ENCODE measurements at places on chromosomes 16 and 17.
A peak's percentile ranks its signal among the peaks of the same experiment; 100 is the strongest.

DNA sequence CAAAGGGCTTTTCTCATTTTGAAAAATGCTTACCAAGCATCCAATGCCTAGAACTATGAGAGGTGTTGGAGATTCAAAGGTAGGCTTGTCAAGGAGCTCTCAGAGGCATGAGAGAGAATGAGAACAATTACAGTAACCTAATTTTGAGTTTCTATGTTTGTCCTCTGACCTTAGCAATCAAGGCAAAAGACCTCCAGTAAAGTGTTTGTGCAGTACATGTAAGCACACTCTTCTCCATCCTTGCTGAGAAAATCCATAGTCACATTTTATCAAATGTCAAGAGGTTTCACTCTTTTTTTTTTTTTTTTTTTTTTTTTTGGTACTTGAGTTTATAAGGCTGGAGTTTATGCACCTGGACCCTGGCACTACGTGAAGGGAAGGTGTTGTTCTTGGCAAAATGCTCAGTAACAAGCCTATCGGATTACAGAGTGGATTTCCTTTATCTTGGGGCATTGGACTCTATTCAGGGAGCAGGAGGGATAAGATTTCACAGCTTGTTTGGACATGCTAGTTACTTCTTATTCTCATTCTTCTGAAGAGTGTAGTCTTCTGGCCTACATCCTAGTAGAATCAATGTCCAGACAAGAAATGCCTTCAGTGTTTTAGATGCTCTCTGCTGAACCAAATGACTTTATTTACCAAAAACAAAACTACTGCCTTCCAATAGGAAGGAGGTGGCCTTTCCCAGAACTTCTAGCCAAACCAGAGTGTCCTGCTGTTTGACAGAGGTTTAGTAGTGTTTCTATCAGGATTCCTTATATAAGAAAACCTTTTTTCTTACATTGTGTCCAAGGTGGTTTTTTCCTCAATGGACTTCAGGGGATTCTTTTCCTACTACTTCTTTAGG lies 21.9 kb downstream of the KCNJ2 start:
- DNase-seq = no peak

DNA sequence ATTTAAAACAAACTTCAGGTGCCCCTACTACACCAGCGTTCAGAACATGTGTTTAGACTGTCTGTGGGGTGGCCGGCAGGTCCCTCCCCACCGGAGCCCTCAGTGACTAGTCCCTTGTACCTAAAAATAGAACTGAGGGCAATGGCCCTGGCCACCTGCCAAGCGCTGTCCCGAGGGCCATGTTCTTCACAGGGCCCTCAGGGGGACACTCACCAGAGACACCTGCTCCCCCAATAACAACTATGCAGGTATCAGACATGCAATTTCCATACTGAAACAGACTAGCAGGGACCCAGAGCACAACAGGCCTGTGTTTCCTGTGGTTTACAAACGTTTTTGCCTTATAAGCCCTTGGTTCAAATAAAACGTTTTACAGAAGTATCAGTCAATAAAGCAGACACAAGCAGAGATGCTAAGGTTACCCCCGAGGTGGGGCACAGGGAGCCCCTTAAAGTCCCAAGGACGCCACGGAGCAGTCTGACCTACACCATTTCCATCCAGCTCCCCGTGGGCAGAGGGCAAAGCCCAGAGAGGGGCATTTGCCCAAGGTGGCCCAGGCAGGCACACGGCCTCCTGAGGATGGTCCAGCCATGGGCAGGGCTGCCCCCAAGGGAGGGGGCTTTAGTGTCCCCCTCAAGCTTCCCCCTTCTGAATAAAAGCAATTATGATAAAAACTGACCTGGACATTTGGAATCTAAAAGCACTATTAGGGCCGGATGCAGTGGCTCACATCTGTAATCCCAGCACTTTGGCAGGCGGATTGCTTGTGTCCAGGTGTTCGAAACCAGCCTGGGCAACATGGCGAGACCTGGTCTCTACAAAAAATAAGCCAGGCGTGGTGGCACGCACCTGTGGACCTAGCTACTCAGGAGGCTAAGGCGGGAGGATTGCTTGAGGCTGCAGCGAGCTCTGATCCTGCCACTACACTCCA lies 896 bp upstream of the MYLK3 start:
- no peak for DNase-seq

DNA sequence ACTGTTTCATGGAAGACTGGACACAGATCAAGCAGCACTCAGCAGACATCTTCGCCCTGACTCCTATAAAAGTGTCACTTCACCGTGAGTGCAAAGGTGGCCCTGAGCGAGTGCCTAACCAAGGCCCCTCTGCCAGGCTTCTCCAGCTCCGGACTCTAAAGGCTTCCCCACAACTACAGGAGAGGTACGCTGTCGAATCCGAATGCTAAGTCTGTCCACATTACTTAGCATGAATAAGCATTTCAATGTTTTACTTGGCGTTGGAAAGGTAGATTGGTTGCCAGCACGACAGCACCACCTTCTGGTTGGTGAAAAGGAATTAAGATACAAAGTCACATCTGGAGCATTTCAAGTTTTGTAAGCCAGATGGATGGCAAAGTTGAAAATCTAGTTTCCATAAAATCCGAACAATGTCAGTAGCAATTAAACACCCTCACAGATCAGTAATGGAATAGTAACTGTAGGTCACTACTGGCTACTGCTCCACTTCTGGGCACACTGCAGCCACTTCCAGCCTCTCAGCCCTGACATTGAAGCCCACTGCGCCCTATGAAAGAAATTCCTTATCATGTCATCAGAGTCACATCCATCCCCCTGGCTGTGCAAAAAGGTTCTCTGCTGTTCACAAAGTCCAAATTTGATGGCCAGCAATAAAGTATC lies 100.9 kb downstream of the PARN start:
- DNase-seq = peak; percentile 26

- DNase-seq = peak; percentile 6
Observed at GRCh38 chr17:74089869-74090464, 113.5 kb upstream of the RPL38 start.

GRCh38 chr17:48749621-48750553 lies 21.3 kb upstream of the HOXB13 start:
- DNase-seq = no peak

GRCh38 chr16:2711370-2712062 lies 8.5 kb downstream of the PRSS27 start:
- no peak for DNase-seq

DNA sequence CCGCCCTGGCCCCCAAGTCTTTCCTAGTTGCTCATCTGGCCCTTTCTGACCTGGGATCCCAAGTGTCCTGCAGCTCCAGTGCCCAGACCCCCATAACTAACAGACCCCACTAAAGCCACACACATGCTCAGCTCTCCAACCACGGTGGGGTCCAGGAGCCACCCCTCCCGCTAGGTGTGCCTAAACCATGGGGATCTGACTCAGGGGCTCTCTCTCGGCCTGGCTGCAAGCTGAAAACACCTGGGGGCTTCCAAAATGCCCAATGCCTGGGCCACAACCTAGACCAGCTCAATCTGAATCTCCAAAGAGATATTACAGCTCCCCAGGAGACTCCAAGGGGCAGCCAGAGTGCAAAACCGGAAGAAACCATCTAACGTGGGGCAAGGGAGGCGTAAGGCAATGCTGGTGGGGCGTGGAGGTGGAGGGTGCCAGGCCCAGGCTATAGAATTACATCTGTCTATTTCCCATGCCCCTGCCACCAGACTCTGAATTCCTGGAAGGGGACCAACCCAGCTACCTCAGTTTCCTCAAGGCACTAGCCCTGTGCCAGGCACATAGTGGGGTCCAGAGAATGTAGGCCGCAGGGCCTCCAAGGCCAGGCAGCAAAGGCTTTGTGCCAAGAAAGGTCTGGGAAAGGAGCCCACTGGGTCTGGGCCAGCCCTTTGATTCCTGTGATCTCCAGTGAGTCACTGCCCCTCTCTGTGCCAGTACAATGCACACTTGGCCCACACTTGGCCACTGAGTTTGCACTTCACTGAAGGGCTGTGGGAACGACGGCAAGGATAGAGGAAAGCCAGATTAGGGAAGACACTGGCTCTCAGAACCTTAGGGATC lies 3.3 kb downstream of the CD2BP2 start:
- no peak for DNase-seq

GRCh38 chr16:72128701-72129100 lies 35.1 kb downstream of the DHX38 start:
- DNase-seq = no peak

GRCh38 chr16:64762211-64762610 lies 359.7 kb downstream of the CDH11 start:
- DNase-seq = no peak

- DNase-seq = no peak
Observed at GRCh38 chr17:42212382-42212781, 18.1 kb upstream of the GHDC start.

- no peak for DNase-seq
Observed at GRCh38 chr16:29313559-29314048, 92.9 kb downstream of the NPIPB11 start.

DNA sequence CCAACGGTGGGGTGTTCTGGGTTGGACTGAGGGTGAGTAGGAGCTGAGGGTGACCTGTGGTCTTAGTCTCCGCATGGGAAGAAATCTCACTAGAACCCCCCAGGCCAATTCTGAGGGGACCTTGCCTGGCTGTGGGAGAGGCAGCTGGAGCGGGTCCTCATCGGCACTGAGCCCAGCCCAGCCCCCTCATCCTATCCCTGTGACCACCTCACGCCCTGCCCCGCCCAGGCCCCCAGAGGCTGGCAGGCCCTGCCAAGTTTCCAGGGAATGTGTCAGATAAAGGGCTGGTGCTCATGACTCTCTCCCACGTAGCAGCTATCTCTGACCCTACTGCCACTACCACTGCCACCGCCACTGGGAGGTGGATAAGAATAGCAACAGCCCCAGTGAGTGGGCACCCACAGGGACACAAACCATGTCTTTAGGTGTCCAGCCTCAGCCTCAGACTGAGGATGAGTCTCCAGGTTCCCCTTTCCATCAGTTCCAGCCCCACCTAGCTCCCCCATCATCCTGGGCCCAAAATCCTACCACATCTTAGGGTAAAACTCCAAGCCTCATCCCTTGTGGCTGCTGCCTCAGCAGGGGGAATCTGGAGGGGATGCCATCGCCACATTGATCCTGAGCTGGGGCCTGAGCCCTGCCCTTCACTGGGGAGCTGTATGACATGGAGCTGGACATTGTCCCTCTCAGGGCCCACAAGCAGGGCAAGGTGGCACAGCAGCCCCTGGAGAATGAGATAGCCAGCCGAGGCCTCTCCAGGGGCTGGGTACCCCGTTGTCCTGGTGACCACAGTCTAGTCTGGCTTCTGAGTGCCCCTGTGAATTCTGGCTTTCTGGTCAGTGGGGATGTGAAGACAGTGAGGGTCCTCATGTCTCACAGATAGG lies 14.9 kb downstream of the CDH16 start:
- no peak for DNase-seq

DNA sequence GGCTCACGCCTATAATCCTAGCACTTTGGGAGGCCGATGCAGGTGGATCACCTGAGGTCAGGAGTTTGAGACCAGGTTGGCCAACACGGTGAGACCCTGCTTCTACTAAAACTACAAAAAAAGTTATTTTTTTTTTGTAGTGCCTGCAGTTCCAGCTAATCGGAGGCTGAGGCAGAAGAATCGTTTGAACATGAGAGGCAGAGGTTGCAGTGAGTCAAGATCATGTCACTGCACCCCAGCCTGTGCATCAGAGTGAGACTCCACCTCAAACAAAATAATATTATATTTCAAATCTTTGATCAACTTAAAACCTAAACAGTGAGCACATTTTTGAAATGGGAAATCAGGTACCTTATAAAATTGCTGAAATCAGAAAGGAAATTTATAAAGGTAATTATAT lies 36.5 kb downstream of the NCOR1 start:
- DNase-seq = no peak

DNA sequence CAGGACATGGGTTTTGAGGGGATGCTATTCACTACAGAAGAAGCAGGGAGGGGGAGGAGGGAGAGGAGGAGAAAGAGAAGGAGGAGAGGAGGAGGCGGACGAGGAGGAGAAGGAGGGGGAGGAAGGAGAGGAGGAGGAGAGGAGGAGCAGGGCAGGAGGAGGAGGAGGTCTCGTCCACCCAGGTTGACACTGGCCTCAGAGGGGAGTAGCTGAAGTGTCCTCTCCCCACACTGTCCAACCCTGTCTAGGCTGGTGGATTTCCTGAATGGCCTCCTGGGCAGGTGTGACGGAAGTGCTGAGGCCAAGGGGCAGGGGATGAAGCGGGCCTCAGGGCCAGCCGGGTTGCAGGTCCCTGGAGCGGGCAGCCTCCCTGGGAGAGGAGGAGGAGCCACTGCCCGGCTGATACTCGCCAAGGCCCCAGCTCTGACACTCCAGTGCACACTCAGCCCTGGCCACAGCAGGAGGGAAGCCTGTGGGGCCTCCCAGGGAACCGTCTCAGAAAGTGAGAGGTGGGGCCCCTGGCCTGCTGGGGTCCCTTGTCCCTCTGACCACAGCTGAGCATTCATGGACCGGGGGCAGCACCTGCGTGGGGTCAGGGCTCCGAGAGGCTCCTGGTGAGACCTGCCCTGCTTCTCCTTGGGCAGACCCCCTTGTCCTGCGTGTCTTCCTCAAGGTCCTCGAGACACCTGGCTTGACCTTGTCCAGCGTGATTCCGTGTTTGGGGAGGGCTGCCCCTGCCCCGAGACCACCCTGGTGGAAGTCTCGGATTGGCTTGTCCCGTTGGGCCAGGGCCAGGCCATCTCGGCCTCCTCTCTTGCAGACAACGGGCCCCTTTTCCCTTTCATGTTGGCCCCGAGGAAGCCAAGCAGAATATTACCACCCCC lies 200.6 kb upstream of the CIBAR2 start:
- DNase-seq = no peak

- peak; percentile 26 for DNase-seq
Observed at GRCh38 chr17:3750926-3751325, 27.2 kb downstream of the HASPIN start.

GRCh38 chr17:48787828-48788227 lies 29.2 kb downstream of the TTLL6 start:
- DNase-seq = no peak

DNA sequence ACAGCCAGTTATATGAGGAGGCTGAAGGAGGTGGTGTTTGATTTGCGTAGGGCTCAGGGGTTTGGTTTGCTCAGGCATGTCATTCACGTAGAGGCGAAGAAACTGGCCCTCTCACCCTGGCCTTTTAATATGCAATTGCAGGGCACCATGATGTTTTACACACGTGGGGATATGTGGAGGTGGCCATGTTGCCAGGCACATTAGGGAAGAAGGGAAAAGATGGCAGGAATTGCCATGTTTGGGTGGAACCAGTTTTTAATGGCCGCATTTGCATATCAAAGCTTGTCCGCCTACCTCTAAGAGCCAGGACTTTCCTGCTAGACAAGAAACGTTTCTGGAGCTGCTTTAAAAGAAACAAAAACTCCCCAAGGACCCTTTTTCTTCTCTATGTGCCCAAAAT lies 1483.7 kb upstream of the GOT2 start:
- DNase-seq = no peak

DNA sequence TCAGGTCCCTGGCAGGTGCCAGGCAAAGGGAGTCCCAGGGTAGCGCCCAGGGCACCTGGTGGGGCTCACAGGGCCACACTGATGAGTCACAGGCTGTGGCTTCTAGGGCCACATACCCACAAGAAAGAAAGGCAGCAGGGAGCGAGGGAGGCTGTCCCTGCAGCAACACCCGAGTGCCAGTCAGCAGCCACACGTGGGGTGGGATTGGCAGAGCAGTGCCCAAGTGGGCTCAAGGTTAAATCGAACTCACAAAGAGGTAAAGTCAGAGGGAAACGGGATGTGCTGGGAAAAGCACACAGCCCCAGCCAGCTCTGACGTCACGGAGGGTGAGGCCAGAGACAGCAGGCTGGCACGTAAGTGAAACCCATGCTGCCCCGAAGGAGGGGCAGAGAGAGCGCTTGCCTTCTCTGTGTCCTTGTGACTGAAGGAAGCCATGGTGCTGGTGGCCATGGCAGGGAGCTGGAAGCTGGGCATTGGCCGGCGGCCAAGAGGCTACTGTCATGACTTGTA lies 33.8 kb downstream of the FA2H start:
- DNase-seq = no peak
